ENCODE measurements at places on chromosomes 5 and 9.

- DNase-seq = no peak
Observed at GRCh38 chr9:69264526-69264925, 60.5 kb upstream of the ENTREP1 start.

DNA sequence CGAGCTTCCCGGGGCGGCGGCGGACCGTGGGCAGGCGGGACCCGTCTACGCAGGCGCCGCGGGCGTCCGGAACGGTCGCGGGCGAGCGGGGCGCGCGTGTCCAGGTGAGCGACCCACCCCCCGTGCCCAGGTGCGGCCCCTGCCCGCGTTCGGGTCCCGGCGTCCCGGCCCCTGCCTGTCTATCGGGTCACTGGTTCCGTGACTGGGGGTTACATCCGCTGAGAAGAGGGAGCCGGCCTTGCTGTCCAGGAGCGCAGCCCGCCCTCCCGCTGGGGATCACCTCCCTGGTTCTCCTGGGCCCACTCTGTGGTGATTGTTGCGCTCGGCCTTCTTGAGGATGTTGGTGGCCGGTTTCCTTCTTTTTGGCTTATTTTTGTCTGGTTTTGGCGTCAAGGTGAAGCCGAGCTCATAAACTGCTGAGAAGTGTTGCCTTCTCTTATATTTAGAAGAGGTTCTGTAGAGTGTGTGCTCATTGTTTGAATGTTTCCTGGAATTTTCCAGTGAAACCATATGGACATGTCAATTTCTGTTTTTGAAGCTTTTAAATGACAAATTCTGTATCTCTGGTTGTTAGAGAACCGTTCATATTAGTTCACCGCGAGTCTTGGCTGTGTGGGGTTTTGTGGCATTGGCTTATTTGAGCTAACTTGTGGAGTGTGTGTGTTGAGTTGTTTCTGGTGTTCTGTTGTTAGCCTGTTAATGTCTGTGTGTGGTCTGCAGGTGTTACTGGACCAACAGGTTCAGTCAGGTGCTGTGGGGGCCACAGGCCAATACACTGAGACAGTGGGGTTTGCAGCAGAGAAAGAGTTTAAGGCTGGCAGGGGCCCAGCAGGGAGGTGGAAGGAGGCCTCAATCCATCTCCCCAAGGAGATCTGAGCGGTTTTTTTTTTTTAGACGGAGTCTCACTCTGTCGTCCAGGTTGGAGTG, 621 bp downstream of the CEP72 start:
- peak; percentile 36 for DNase-seq

- DNase-seq = no peak
Observed at GRCh38 chr9:71808068-71808467, 39.8 kb upstream of the CEMIP2 start.

DNA sequence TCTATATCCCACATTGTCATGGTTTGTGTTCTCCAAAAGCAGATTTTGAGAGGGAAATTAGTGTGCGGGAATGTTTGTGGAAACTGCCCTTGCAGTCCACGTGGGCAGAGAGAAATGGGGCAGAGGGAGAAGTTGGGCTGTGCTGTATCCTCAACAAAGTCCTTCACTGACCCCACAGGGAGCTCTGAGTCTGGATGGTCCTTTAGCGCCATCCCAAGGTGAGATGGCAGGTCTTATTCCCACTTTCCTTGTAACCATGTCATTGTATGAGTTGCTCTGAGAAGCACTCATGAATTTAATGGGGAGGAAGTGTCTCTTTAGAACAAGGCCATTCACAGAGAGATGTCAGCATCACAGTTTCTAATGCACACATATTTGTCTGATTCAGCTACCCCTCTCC, 127.1 kb downstream of the ANKRD18B start:
- no peak for DNase-seq

- no peak for DNase-seq
Observed at GRCh38 chr9:124014956-124015660, 3.5 kb downstream of the LHX2 start.

- DNase-seq = no peak
Observed at GRCh38 chr9:96299823-96300222, 2.2 kb downstream of the HSD17B3 start.

- DNase-seq = no peak
Observed at GRCh38 chr5:28779161-28779754, 1740.9 kb upstream of the CDH9 start.

DNA sequence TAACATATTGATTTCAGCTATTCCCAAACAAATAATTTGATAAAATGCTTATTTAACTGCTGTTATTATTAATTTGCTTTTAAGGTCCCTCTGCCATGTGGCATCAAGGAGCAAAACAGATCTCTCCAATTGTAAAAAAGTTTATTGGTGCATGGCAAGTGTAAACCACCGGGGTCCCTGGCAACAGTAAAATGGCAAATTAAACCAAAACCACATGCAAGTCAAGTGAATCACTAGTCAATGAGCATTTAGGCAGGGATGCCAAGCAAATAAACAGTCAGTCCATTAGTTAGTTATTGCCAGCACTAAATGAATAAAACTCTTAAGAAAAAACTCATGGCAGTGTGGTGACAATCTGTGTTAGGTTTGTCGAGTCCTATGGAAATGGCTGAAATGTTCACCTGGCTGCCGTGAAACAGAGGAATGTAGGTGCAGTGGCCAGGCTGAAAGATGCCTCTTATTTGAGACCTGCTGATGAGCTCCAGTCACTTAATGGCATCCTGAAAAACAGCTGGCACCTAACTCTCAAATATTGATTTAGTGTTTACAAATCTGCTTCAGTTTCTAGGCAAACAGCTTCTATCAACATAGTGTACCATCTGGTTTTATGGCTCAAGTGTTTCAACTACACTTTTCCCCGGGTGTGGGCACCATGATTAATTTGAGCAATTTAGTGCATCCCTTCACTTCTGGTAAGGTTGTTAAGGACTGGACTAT, 296.5 kb upstream of the ITGA1 start:
- DNase-seq = no peak

GRCh38 chr5:154141745-154142221, 48.8 kb upstream of the GALNT10 start:
- no peak for DNase-seq

DNA sequence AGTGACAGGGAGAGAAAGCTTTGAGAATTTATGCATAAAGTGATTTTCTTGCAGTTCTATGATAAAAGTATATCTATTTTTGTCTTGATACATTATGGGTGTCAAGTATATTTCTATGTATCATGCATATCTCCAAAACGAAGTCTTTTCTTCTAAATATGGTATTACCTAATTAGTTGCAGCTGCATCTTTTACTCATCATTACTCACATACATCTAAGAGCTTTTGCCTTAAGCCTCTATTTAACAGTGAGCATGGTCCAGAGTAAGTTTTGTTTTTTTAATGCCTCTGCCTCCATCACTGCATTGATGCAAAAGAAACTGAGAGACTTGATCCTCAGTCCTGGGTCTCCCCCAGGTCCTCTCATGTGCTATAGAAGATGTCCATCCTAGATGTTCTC, 40.0 kb upstream of the SMC5 start:
- no peak for DNase-seq

GRCh38 chr9:37514999-37515398, 29.3 kb downstream of the POLR1E start:
- no peak for DNase-seq

DNA sequence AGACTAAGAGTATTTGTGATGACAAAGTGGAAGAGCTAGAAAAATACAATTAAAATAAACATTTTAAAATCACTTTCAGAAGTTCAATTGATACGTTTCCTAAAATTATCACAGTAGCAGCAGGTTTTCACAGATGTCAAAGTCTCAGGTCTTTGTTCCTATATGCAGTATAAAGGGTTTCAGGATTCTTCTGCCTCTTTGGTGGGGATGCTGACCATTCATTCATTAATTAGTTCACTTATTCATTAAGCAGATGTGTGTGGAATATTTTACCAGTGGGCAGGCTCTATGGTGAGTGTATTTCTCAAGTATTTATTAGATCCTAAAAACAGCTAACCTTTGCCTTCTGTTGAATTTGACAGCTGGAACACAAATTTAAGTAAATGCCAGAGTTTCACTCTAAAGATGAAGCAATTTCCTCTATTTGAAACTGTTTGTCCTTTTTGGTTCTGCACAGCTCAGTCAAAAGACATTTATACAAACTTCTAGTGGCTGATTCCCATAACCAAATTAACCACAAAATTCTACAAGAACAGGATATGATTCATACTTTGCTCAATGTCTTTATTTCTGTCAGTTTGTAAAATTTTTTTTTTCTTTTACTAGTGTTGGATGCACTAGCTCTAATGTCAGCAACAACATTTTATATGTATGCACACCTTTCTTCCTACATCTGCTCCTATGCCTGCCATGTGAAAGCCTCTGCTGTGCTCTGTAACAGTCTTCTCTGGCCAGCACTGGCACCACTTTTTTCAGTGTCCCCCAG, 75.9 kb upstream of the PRR16 start:
- DNase-seq = no peak

- no peak for DNase-seq
Observed at GRCh38 chr5:32865475-32865874, 154.4 kb downstream of the NPR3 start.

GRCh38 chr5:78360924-78361630, 660 bp downstream of the SCAMP1 start:
- DNase-seq = peak; percentile 69

GRCh38 chr9:35338561-35339274, 151.2 kb upstream of the RUSC2 start:
- no peak for DNase-seq

- no peak for DNase-seq
Observed at GRCh38 chr5:142133330-142134206, 25.0 kb downstream of the NDFIP1 start.

DNA sequence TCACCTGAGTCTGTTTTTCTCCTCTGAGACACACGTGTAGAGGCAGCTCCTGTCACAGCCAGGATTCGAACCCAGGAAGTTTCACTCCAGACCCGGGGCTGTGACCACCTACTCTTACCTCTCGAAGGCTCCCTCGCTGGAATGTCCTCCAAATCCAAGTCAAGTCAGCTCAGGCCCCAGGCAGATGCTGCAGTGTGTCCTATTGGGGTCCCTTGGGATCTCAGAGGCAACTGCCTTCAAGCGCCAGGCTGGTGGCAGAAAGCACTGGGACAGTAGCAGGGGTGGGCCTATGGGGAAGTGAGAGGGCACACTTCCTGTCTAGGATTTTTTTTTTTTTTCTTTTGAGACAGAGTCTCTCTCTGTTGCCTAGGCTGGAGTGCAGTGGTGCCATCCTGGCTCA, 762 bp upstream of the ST6GALNAC4 start:
- DNase-seq = no peak

DNA sequence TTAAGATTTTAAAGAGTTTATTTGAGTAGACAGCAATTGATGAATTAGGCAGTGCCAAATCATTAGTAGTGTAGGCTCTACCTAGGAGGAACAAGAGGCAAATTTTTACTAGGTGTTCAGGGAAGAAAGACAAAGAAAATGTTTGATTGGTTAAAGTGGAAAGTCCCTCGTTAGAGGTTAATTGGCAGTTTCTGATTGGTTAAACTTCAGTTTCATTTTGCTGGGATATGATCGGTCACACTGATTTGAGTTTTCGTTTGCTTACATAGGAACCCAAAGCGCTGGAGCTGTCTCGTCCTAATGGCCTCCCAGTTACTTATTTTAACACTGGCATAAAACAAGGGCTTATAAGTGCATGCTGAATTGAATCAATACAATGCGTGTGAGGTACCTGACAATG, 15.1 kb downstream of the DMAC1 start:
- DNase-seq = no peak

GRCh38 chr9:120289990-120290975, 289.7 kb downstream of the CDK5RAP2 start:
- DNase-seq = no peak

- peak; percentile 72 for DNase-seq
Observed at GRCh38 chr5:113489299-113489698, 1.0 kb upstream of the MCC start.

GRCh38 chr5:135161221-135161620, 127.2 kb upstream of the PITX1 start:
- DNase-seq = no peak

GRCh38 chr5:173468821-173469251, 140.6 kb upstream of the STC2 start:
- DNase-seq = no peak

DNA sequence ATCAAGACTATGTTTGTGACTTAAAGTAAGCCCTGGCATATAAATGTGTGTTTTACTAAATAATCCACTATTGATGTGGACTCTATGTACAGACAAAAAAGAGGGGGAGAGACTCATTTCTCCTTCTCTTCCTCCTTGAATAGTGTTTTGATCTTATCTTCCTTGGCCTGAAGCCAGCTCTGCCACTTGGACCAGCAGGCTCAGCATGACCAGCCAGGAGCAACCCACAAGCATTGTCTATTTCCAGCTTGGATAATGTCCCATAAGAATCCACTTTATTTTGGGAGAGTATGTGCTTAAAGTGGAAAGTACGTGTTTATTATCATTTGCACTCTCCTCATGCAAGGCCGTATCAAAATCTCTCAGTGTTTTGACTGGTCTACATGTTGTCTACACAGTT, 23.8 kb upstream of the SLC46A2 start:
- no peak for DNase-seq

GRCh38 chr9:127523312-127523851, 72.1 kb downstream of the LRSAM1 start:
- DNase-seq = no peak

DNA sequence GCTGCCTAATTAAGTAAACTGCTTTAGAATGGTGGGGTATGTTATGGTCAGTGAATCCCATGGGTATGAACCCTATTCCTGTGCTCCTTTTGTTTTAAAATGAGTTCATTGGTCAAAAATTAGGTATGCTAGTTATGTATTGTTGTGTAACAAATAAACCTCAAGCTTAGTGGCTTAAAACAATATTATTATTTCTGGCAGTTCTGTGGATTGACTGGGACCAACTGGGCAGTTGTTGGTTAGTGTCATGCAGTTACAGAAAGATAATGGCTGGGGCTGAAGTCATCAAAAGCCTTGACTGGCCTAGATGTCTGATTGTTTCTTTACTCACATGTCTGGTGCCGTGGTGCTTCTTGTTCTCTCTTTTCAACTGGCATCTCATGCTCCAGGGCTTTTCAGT, 8.9 kb upstream of the PTAR1 start:
- no peak for DNase-seq

DNA sequence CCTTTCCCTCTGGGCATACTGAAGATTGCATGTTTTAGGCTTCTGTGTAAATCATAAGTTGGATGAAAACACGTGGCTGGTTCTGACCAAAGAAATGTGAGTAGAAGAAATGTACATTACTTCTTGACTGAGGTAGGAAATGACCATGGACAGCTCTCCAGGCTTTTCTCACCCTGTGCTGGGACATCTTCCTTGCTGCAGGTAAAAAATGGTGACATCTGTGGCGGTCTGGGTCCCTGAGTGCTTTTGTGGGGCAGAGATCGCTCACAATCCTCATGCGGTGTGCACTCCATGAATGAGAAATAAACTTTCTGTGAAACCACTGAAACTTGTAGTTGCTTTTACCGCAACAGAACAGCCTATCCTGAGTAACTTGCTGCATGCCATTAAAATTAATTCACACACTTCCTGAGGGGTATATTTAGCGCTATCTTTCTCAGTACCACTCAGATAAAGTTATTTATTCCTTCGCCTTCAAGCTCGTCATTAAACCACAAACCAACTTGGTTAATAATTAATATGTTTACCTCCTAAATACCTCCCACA, 730.4 kb downstream of the EFNA5 start:
- DNase-seq = no peak
